Foreskin keratinocyte (primary cell): ENCODE measurements at places on chromosomes 2 and 18. TPM values are rescaled to one million over a fixed set of nuclear protein-coding genes. Genes with fewer than 3 reads are reported as not detected.
A peak's percentile ranks its signal among the peaks of the same experiment; 100 is the strongest.

- no peak for DNase-seq
Observed at GRCh38 chr2:36343606-36344005, 12.0 kb upstream of the CRIM1 start.

- no peak for DNase-seq
Observed at GRCh38 chr2:66984864-66985263, 412.3 kb upstream of the ETAA1 start.

DNA sequence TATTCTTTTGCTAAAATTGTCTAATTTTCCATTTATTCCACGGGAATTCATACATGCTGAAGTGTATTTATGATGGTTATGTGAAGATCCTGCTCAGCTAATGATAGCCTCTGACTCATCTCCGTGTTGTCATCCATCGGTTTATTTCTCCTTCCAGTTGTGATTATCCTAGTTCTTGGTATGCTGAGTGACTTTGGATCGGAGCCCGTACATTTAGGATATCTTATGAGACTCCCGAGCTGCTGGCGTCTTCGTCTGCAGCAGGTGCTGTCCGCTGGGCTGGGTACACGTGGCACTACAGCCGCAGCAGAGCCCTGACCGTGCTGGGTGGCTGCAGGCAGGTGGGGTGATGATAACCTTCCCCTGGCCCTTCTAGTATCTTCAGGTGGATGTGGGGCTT lies 40.1 kb upstream of the GALR1 start:
- no peak for DNase-seq

GRCh38 chr18:59127047-59127446 lies 12.6 kb upstream of the SEC11C start:
- DNase-seq: no peak

- DNase-seq: no peak
Observed at GRCh38 chr18:45731716-45732115, 7.7 kb downstream of the SLC14A1 start.

DNA sequence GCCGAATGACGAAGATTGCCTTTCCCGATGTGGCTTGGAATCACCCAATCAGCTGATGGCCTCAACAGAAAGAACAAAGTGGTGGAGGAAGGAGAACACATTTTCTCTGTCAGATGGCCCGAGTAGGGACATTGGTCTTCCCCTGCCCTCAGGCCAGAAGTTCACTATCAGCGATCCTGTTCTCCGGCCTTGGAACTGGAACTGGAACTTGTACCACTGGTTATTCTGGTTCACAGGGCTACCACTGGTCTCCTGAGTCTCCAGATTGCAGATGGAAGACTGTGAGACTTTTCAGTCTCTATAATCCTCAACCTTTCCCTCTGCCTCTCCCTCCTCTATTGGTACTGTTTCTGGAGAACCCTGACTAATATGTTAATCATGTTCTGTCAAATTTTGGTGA lies 180.4 kb downstream of the ANKRD30B start:
- no peak for DNase-seq

TLX2 gene
- 0.10 TPM in 1 of 2 replicates, not detected in the other for total RNA-seq

DNA sequence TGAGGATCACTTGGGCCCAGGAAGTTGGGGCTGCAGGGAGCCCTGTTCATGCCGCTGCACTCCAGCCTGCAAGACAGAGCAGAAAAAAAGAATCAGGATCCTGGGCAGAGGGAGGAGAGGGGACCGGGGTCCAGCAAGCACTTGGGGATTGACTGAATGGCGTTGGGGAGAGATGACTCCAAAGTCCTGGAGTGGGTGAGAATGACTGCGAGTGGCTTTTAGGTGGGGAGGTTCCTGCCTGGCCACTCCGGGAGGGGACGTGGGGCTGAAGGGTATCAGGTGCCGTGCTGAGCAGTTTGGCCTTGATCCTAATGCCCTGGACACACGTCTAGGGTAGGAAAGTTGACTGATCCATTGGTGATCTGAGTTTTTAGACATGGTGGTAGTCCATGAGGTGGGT lies 3.5 kb upstream of the NFATC1 start:
- DNase-seq: no peak

CD226 gene
- total RNA-seq: 0.60 and 0.75 TPM in 2 replicates

CCDC74B gene
- total RNA-seq: 4.9 and 9.7 TPM in 2 replicates

DNA sequence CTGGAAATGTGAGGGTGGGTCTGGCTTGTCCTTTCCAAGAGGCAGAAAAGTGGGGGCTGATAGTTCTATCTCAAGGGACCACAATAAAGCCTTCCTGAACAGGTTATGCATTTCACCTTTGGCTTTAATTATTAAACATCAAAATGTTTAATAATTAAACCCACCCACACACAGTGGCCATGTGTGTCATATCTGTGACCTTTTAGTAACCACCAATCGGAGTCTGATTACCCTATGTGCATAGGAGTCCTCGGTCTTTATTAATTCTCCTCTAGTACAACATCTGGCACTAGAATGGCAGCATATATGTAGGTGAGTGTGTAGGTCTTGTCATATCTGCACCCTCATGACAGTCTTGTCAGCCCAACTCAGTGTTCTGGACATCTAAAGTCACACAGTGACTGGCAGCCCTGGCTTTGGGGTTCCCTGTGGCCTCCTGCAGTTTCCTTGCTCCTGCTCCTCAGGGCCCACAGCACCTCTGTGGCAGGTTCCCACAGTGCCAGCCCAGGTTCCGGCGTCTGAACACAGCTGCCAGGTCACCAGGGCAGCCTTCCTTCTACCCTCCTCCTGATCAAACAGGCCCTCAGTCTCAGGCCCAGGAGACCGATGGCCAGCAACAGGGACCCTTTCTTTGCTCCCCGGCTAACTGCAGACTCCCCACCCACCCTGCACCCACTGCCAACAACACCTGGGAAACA lies 100.9 kb downstream of the MTCL1 start:
- DNase-seq: no peak

DNA sequence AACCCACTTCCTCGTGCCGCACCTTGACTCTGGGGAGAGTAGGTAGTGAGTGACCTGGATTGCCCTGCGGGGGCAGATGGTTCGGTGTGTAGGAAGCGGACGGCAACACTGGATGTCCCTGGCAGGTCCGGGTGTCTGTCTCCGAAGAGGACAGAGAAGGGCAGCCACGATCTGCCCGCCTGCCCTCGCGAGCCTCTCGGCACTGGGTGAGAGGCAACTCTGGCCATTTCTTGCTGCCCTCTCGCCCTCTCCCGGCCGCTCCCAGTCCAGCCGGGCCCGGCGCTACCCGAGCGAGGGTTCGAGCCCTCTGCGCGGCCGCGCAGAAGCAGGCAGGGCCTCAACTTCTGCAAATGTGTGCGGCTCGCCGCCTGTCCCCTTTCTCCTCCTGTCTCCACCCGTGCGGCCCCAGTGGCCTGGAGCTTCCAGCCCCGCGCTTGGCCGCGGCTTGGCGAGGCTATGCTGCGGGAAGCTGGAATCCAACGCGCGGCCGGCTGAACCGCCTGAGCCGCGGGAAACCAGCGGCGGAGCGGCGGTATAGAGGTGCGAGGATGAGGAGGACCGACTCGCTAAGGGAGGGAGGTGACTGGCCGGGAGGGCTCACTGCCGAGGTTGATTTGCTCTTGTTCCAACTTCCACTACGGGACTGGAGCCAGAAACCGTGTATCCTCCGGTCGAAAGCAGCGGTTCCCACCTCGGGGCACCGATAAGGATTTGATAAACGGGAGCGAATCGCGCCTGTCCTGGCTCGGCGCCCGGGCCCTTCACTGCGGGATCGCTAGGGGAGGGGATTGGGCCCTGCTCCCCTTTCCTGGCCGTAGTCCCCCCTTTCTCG lies 1.5 kb downstream of the EPAS1 start:
- DNase-seq: peak; percentile 25

DNA sequence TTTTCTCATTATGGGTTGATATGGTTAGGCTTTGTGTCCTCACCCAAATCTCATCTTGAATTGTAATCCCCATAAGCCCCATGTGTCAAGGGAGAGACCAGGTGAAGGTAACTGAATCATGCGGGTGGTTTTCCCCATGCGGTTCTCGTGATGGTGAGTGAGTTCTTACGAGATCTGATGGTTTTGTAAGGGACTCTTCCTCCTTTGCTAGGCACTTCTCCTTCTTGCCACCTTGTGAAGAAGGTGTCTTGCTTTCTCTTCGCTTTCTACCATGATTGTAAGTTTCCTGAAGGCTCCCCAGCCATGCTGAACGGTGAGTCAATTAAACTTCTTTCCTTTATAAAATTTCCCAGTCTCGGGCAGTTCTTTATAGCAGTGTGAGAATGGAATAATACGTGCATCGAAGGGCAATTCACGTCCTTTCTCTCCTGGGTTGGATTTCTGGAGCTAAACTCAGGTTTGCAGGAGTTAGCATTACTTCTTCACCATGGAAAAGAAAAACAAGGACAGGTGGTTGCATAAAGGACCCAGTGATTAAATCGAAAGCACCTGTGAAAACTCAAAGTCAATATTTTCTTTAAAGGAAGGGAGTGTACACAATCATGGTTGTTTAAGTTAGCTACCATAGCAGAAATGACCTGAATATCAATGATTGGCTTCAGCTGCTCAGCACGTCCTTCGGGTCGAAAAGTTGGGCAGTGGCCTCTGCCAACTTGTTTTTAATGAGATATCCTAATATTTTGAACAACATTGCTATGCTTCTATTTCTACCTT lies 54.1 kb downstream of the CDC42EP3 start:
- no peak for DNase-seq

GBX2 gene
- total RNA-seq: 0.14 and 0.24 TPM in 2 replicates

GRCh38 chr2:97546711-97547110 lies 43.0 kb downstream of the ANKRD36B start:
- DNase-seq: no peak

GRCh38 chr18:29779096-29779495 lies 1263.4 kb downstream of the DSC3 start:
- no peak for DNase-seq

DNA sequence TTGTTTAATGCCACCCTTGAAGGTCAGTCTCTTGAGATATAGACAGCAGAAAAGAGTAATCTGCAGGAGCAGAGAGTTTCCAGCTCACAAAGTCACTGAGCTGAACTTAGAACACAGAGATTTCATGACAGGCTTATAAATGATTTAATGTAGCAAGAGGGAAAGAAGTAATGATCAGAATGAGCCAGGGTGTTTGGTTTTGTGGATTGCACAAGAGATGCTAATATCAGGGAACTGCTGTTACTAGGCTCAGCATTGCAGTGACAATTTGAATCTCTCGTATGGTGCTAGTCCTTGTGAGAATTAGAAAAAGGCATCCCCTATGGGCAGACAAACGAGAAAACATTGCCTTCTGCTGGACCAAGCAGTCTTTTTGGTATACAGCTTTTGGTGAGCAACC lies 61.7 kb upstream of the ITGB6 start:
- DNase-seq: no peak

RBFA gene
- 28.8 and 31.2 TPM in 2 replicates for total RNA-seq

DNA sequence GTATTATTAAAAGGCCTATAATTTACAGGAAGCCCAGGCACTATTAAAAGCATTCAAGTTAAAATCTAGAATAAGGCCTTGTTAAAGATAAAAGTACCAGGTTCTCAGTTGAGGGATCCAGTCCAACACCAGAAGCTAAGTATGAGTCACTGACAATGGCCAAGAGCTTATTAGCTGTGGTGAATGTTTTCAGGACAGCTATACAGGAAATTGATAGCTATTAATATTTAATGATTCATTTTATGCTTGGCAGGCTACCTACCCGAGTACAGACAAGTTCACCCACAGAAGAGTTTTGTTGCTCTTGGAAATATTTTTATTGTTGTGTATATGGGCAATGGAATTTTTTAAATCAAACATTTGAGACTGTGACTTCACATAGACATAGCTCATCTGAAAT lies 729.6 kb upstream of the ZNF804A start:
- DNase-seq: peak; percentile 84
